ENCODE measurements at places on chromosomes 2 and 18. TPM values are rescaled to one million over a fixed set of nuclear protein-coding genes. Genes with fewer than 3 reads are reported as not detected.

GRCh38 chr2:149064365-149064841 is 25.9 kb downstream of the LYPD6B start:
- no peaks in the 10 kb centered on the region for H3K27me3 ChIP-seq
- no peak overlapping the region for H3K27ac ChIP-seq
- H3K36me3 ChIP-seq, result no peaks in the 10 kb centered on the region
- H3K4me3 ChIP-seq, result no peak overlapping the region
- no peak for DNase-seq

DNA sequence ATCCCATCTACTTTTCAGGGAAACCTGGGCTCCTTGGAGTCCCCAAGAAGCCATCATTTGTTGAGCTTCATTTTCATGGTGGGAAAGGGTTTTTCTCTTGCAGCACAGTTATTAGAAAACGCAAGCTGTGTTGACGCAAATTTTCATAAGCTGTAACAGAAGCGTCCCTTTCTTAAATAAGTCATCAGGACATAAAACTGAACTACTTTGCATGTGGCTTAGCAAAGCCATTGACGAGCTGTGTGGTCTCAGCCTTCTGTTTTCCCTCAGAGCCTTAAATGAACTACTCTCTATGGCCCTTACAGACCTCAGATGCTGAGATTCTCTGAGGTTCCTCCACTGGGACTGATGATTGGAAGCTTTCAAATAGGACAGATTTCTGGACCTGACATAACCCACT is 85.1 kb downstream of the ARL4C start:
- no peak overlapping the region for H3K4me3 ChIP-seq
- H3K27me3 ChIP-seq, result peaks cover 9% of the 10 kb centered on the region
- H3K36me3 ChIP-seq, result no peaks in the 10 kb centered on the region
- DNase-seq, result peak; percentile 30

DNA sequence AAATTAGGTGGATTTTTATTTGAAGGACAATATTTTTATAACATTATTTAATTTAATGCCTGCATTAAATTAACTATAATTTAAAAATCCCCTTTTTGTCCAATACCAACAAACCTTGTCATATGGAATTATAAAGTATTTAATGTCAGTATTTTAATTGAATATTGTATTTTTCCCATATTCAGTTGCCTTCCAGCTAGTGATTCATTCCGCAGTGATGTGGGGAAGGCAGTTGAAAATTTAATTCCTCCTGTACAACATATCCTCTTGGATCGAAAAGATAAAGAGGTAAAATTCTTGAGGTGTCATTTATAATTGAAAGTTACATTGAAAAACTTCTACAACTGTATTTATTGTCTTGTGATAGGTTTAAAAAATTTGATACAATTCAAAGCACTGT is 40.4 kb downstream of the WDR7 start:
- DNase-seq, result no peak
- peaks cover 2% of the 10 kb centered on the region for H3K36me3 ChIP-seq
- no peak overlapping the region for H3K4me3 ChIP-seq
- no peak overlapping the region for H3K27ac ChIP-seq

GRCh38 chr2:239393388-239393940 is 7.4 kb downstream of the HDAC4 start:
- H3K27me3 ChIP-seq, result no peaks in the 10 kb centered on the region
- H3K4me1 ChIP-seq, result peaks cover 57% of the 10 kb centered on the region
- peaks cover 16% of the 10 kb centered on the region for H3K36me3 ChIP-seq

GRCh38 chr2:132797556-132797955 is 127.6 kb upstream of the LYPD1 start:
- no peak overlapping the region for H3K27ac ChIP-seq
- no peaks in the 10 kb centered on the region for H3K4me1 ChIP-seq
- no peak for DNase-seq
- no peaks in the 10 kb centered on the region for H3K27me3 ChIP-seq
- no peaks in the 10 kb centered on the region for H3K36me3 ChIP-seq

DNA sequence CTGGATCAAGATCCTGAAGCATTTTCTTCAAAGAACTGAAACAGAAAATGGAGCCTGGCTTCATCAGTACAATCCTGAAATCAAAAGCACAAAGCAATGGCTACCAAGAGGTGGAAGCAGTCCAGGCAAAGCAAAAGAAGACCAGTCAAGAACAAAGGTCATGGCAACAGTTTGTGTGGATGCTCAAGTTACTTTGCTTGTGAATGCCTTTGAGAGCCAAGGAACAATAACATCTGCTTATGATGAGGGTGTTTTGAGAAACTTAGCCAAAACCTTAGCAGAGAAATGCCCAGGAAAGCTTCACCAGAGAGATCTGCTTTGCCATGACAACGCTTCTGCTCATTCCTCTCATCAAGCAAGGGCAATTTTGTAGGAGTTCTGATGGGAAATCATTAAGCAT is 723.1 kb downstream of the TMEM182 start:
- H3K36me3 ChIP-seq, result no peaks in the 10 kb centered on the region
- DNase-seq, result no peak
- no peak overlapping the region for H3K4me3 ChIP-seq
- no peak overlapping the region for H3K27ac ChIP-seq
- H3K4me1 ChIP-seq, result no peaks in the 10 kb centered on the region
- no peaks in the 10 kb centered on the region for H3K27me3 ChIP-seq

GRCh38 chr2:232076736-232077135 is 115.2 kb downstream of the DIS3L2 start:
- no peaks in the 10 kb centered on the region for H3K27me3 ChIP-seq
- no peak overlapping the region for H3K27ac ChIP-seq
- no peaks in the 10 kb centered on the region for H3K36me3 ChIP-seq

DNA sequence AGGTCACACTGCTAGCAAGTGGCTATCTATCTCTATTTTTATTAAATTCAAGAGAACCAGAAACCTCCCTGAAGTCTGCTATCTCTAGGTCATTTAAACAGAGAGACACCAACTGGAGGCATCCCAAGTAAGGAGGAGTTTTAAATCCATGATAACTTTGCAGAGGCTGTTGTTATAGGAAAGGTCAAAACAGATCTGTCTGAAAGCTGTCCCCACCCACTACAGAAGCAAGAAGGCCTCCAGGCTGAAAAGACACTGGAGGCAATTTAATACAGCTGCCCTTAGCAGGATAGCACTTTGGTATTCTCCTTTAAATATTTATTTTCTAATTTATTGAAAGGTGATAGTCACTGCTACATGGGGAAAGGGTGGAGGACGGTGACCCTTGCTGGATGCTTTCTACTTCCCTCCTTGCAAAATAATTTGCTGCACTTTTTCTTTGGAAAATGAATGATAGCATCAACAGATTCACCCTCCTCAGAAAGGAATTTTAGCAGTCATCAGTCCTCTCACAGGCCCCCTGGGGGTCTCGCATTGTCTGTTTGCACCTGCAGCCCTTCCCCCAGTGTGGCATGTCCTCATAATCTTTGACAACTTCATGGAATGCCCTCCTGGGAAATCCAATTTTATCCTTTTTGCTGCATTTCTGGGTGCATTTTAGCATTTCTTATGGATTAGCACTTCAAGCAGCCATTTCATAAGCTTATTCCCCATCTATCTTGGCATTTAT is 429.5 kb upstream of the TNP1 start:
- peak; percentile 64 for DNase-seq
- peak overlapping the region; percentile 13 for H3K27ac ChIP-seq
- peaks cover 30% of the 10 kb centered on the region for H3K4me1 ChIP-seq
- H3K27me3 ChIP-seq, result no peaks in the 10 kb centered on the region

DNA sequence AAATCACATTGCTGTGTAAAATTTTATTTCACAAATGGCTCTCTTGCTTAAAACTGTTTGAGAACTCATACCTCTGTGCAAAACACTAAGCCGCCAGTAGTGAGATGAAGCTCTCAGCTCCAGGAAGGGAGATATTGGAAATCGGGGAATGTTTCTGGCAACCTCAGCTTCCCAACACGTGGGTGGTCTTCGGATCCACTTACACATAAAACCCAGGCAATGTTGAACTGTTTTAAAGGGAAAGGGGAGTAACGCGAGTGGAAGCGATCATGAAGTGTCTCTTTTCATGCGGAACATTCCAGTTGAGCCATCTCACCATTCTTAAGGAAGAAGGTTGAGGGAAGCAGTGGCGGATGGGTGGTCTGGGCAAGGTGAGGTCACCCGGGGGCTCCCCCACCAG is 136.8 kb downstream of the ASB1 start:
- peaks cover 21% of the 10 kb centered on the region for H3K27me3 ChIP-seq
- peak; percentile 39 for DNase-seq
- H3K4me3 ChIP-seq, result no peak overlapping the region
- peaks cover 17% of the 10 kb centered on the region for H3K4me1 ChIP-seq

DNA sequence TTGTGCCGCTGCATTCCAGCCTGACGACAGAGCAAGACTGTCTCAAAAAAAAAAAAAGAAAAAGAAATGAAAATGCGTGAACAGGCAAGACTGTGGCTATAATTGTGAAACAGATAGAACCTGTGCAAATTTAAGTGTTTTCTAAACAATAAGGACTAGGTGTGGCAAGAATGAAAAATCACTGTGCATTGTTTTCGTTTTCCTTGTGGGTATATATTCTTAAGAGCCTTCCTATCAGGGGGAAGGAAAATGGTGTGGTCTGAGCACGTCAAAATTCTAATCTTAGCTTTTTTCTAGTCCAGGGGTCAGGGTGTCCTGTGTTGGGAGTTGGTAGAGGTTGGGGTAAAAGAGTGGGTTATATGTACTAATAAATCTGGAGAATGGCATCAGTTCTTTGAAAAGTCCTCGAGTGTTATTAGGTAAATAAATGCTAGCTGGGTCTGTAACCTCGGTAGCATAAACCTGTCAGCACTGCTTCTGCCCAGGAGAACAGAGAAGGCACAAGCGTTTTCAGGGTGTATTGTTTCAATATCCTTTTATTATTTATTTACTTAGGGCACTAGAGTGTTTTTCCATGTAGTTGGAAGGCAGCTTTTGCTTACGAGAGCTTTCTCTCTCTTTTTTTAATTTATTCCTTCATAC is 11.6 kb downstream of the ATP6V1C2 start:
- H3K4me1 ChIP-seq, result no peaks in the 10 kb centered on the region
- no peak overlapping the region for H3K27ac ChIP-seq
- peaks cover 6% of the 10 kb centered on the region for H3K27me3 ChIP-seq
- no peak for DNase-seq
- no peaks in the 10 kb centered on the region for H3K36me3 ChIP-seq

- no peaks in the 10 kb centered on the region for H3K36me3 ChIP-seq
- H3K27ac ChIP-seq, result peak overlapping the region; percentile 26
- DNase-seq, result no peak
- H3K4me1 ChIP-seq, result peaks cover 22% of the 10 kb centered on the region
Observed at GRCh38 chr2:152489364-152489763, 154.4 kb downstream of the FMNL2 start.

GRCh38 chr2:33372940-33373553 is 103.4 kb upstream of the RASGRP3 start:
- no peaks in the 10 kb centered on the region for H3K27me3 ChIP-seq
- H3K4me1 ChIP-seq, result peaks cover 2% of the 10 kb centered on the region
- DNase-seq, result peak; percentile 52
- no peak overlapping the region for H3K4me3 ChIP-seq
- H3K27ac ChIP-seq, result no peak overlapping the region

The STON1 gene
- 10.2 TPM for polyA plus RNA-seq

The RSAD2 gene
- 2.6 TPM for polyA plus RNA-seq

The ADCYAP1 gene
- 0.87 TPM for polyA plus RNA-seq

The SH3BP4 gene
- polyA plus RNA-seq, result 10.2 TPM

All from muscle of leg (tissue), 16 donors.